T-helper 9 cell (primary cell): ENCODE measurements at places on chromosomes 16 and 17.

DNA sequence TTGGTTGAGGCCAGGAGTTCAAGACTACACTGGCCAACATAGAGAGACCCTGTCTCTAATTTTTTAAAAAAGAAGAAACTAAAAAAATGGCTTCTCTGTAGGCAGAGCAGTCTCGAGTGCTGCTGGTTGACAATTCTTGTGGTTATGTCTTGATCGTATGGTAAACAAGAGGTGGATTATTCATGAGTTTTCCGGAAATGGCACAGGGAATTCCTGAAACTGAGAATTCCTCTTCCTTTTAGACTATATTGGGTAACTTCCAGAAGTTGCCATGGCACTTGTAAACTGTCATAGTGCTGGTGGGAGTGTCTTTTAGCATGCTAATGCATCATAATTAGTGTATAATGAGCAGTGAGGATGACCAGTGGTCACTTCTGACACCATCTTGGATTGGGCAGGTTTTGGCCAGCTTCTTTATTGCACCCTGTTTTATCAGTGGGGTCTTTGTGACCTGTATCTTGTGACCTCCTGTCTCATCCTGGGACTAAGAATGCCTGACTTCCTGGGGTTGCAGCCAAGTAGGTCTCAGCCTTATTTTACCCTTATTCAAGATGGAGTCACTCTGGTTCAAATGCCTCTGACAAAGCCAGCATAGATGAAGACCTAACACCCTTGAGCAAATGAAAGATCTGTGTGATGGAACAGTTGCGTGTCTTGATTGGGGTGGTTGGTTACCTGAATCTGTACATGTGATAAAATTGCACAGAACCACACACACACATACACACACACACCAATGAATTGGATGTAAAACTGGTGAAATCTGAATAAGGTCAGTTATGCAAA lies 30.2 kb downstream of the BMERB1 start:
- no peak for DNase-seq

- DNase-seq, result no peak
Observed at GRCh38 chr16:31568577-31569359, 41.1 kb downstream of the AHSP start.

DNA sequence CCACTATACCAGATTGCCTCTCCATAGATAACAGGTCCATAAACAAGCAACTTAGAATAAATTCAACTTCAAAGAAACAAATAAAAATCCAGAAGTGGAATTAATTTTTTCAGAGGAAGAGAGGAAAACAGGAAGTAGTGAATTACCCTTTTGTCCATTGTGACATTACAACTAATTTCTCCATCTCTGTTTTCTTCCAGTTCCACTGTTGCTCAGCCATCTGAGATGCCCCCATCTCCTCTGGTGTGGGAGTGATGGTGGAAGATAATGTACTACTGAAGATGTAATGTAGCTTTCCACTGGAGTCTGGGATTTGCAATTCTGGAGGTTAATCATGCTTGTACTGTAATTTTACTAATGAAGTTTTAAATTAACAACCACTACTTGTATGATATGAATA lies 124.6 kb upstream of the TMEM97 start:
- DNase-seq, result no peak

DNA sequence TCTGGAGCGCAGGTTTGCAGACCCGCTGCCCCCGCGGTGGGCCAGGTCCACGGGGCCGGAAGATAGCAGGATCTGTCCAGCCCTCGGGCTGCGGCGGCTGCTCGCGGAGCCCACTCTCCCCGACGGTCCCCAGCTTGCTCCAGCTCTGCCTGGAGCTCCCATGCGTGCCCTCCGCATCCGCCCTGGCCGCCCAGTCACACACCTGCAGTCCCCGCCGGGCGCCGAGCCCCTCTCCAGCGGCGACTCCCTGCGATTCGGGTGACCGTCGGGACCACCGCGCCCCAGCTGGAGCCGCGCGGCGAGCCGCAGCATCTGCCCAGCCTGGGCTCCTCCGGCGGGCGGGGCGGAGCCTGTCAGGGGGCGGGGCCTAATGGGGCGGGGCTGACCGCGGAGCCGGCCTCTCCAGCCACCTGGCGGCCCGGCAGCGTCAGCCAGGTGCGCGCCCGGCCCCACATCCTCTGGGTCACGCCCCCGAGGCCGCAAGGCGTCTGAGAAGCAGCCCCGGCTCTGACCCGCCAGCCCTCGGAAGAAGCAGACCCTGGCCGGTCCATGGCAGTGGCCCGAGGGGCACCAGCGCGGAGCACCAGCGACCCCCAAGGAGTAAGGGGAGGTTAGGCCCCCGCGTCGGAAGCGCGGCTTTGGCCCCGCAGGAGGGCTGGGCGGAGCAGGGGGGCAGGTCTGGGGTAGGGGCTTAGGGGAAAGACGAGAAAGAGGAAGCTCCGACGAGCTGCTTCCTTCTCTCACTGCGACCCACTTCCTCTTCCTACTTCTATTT lies at the start of gene PIK3R5:
Gene PIK3R5, minus strand, starts transcription at position 314 of the 775 bp plus-strand sequence. CDS start 54,213 bp downstream, outside the sequence.
- DNase-seq, result peak; percentile 88

GRCh38 chr16:3454093-3454492 lies 10.6 kb downstream of the NAA60 start:
- DNase-seq, result no peak

GRCh38 chr17:18925187-18925586 lies 26.8 kb upstream of the SLC5A10 start:
- no peak for DNase-seq

DNA sequence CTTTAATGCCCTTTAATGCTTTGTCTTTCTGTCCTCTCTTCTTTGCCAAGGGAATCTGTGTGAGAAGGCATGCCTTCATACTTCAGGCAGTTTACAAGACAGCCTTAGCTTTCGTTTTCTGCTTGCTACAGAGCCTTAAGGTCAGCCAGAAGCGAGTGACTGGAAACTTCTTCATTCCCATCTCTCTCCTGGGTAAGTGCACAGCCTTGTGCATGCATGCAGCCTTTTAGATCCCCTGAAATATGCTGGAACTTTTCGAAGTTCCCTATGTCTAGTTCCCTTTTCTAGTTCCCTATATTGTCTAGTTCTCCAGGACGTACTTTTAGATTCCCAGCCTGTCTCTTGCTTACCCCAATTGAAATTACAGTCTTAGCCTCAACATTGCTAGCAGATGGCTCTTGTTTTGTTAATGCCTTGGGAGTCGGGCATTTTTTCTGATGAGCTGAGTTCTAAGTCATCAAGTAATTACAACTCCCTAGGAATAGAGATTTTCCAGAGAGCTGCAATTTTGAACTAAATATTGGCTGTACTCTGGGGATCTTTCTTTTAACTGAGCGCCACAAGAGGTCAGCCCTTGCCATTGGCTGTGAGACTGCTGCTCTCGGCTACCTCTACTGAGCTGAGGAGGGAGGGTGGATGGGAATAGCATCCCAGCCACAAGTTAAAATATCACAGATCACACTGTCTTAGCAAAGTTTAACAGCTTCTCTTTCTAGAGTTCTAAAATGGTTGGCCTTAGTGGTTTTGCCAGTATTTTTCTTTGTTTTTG lies 22.7 kb upstream of the PPM1D start:
- no peak for DNase-seq

- DNase-seq, result peak; percentile 71
Observed at GRCh38 chr16:28309811-28310311, 17.5 kb downstream of the SBK1 start.

- DNase-seq, result no peak
Observed at GRCh38 chr16:76583945-76584344, 306.7 kb downstream of the CNTNAP4 start.

GRCh38 chr17:40230670-40231069 lies 11.6 kb downstream of the WIPF2 start:
- DNase-seq, result no peak

GRCh38 chr17:21524211-21524591 lies 148.0 kb downstream of the KCNJ12 start:
- DNase-seq, result no peak

- no peak for DNase-seq
Observed at GRCh38 chr17:14353861-14354474, 53.1 kb downstream of the HS3ST3B1 start.

- no peak for DNase-seq
Observed at GRCh38 chr17:50173335-50173941, 7.6 kb downstream of the SGCA start.

GRCh38 chr17:79933863-79934652 lies 94.8 kb upstream of the CBX4 start:
- DNase-seq, result no peak

- DNase-seq, result peak; percentile 36
Observed at GRCh38 chr16:89363621-89364393, 126.6 kb downstream of the ANKRD11 start.

DNA sequence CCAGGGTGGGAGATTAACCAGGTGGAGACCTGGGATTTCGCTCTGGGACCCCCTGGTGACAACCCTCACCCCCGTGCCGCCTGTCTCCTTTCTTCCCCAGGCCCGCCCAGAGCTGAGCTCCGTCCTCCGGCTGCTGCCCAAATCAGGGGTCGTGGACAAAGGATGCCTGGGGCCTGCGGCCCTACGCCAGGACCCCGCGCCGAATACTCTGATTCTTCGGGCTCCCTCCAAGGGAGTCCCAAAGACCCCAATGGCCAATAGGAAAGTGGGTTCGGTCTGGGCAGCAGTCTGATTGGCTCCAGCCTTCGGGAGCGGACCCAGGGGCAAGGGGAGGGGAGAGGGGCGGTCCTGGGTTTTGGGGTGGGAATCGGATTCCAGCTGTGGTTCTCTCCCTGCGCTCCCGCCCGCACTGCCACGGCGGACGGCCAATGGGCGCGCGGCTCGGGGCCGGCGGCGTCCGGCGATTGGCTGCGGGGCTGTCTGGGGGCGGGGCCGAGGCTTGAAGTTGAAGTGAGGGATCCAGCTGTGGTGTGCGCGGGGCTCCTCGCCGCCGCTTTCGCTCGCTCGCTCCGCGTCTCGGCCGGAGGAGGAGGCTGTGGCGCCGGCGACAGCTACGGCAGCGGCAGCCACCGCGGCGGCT lies at the start of gene CACNA1G:
Gene CACNA1G, plus strand, starts transcription at position 531 of the 640 bp plus-strand sequence. CDS start 745 bp downstream, outside the sequence.
- peak; percentile 82 for DNase-seq

DNA sequence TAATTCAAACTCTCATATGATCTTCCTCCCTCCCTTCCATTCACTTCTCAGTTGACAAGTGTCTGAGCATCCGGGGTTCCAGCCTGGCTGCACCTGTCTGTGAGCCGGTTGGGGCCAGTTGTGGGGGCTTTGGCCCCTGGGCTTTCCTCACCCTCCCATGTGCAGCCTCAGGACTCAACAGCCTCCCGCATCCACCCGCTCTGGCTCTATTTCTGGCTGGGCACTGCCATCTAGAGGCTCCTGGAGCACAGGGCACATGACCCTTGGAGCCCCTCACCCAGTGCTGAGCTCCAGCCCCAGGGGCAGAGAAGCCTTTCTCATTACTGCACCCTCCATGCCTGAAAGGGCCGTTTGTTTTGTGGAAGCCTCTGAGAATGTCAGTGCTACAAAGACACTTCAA lies 43.3 kb downstream of the HAPSTR1 start:
- DNase-seq, result peak; percentile 41

- DNase-seq, result peak; percentile 7
Observed at GRCh38 chr16:12089492-12090150, 113.1 kb downstream of the SNX29 start.

DNA sequence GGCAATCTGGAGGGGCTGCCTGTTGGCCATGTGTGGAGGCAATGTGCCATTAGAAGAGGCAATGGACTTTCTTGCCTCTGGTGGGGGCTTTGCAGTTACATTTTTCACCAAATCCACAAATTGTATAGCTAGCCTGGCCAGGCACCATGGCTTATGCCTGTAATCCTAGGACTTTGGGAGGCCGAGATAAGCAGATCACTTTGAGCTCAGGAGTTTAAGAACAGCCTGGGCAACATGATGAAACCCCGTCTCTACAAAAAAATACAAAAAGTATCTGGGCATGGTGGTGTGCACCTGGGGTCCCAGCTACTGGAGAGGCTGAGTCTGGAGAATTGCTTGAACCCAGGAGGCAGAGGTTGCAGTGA lies 2.7 kb upstream of the RNF112 start:
- no peak for DNase-seq

- DNase-seq, result no peak
Observed at GRCh38 chr16:9578459-9578858, 487.0 kb downstream of the HAPSTR1 start.

- DNase-seq, result peak; percentile 27
Observed at GRCh38 chr17:63950940-63951907, 19.1 kb upstream of the CD79B start.

- no peak for DNase-seq
Observed at GRCh38 chr16:87559945-87560344, 42.4 kb upstream of the JPH3 start.

DNA sequence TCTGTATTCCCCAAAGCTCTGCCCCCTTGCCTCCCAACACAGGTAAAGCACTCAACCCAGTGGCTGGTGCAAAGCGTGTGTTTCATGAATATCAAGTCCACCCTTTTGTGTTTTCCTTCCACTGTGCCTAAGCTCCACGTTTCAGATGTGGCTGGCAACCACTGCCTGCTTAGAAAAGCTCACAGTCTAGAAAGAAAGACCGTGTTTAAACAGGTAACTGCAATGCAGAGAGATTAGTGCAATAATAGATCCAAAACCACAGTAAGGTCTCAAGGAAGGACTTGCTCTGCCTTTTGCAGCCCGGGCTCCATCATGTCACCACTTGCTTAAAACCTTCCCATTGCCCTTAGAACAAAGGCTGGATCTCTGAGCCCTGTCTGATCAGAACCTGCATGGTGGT lies 240.2 kb upstream of the C16orf82 start:
- no peak for DNase-seq

DNA sequence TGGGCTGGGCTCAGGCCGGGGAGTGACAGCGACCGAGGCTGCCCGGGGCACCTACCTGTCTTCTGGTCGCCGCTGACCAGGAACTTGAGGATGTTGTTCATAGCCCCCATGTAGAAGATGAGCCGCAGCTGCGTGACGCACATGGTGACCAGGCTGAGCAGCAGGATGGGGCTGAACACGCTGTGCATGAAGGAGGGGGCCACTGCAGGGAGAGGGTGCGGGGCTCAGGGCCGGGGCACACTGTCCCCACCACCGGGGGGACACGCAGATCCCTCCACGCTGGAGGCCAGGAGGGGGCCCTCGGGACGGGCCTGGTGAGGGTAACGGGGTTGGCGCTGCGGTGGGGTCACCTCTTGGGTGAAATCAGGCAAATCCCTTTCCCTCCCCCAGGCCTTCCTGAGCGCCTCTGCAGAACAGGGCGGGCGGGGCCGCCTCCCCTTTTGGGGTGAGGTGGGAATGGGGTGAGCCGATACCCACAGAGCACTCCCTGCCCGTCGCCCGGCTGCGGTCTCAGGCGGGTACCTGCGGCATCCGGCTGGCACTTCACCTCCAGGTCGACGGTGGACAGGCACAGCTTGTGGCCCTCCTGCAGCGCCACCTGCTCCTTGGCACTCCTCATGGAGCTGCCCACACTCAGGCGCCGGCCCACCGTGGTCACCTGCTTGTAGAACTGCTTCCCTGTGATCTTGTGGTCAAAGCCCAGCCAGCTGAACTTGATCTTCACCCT lies 28.3 kb upstream of the PITPNA start:
- DNase-seq, result no peak
